ENCODE measurements at places on chromosomes 3 and 15.
A peak's percentile ranks its signal among the peaks of the same experiment; 100 is the strongest.

DNA sequence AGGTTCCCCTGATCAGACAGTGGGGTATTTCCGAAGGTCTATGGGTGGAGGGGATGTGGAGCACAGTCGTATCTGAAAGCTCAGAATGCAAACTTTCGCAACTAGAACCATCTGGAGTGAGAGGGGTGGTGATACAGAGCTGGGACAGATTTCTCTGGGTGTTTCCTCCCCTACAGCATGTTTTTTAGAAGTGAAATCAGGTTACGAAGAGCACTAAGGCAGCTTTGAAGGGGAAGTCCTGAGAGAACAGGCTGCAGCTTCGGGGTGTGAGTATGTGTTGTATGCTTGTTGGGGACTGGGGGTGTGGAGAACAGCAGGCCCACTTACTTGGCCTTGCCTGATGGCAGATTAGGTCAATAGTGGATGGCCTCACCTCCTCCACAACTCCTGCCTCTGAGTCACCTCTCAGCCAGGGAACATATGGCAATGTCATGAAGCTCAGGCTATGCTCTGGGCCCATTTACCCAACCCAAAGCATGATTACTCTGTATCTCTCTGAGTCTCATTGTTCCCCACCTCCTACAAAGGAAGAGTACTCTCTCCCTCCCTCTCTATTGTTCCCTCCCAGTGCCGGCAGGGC, 107.2 kb upstream of the RASGRP1 start:
- peak; percentile 50 for DNase-seq

- no peak for DNase-seq
These were observed 22.6 kb downstream of the FAH start for GRCh38 chr15:80175436-80175835.

GRCh38 chr15:94174399-94174802, 57.0 kb upstream of the MCTP2 start:
- no peak for DNase-seq

DNA sequence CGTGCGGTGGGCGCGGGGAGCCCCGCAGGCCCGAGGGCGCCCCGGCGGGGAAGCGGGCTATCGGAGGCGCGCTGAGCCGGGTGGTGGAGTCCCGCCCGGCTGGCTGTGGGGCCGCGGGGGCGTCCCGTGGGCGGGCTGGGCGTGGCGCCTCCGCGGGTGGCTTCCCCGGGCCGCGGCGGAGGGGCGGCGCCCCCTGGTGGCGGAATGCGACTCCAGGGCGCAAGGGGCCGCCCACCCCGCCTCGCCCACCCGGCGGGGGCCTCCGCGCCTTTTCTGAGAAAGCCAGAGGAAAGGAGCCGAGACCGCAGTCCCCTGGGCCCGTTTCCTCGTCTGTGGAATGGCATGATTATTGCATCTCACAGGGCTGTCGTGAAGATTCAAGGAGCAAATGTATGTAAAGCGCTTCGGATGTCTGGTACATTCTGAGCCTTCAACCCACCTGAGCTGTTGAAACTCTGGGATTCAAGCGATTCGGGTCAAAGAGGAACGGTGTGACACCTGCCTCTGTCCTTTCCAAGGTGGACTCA, 31.9 kb upstream of the RAB6B start:
- DNase-seq = peak; percentile 74

- DNase-seq = no peak
These were observed 49.2 kb downstream of the TM4SF4 start for GRCh38 chr3:149523512-149524299.

DNA sequence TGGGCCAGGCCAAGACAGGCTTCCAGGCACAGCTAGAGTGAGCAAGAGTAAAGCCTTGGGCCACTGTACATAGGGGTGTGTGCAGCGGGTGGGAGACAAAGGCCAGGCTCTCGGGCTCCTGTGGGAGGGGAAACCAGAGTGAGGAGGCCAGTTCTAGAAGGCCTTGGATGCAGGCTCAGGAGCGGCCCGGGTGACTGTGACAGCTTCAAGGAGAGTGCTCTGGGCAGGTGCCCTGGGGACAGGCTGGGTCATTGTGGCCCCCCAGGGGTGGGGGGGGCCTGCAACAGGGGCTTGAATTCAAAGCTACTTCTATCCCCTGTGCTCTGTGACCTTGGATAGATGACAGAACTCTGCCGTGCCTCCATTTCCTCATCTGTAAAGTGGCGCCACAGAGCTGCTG, 109.2 kb downstream of the DNAJB8 start:
- DNase-seq = no peak

- no peak for DNase-seq
These were observed 9.3 kb downstream of the GALNT15 start for GRCh38 chr3:16183601-16184270.

DNA sequence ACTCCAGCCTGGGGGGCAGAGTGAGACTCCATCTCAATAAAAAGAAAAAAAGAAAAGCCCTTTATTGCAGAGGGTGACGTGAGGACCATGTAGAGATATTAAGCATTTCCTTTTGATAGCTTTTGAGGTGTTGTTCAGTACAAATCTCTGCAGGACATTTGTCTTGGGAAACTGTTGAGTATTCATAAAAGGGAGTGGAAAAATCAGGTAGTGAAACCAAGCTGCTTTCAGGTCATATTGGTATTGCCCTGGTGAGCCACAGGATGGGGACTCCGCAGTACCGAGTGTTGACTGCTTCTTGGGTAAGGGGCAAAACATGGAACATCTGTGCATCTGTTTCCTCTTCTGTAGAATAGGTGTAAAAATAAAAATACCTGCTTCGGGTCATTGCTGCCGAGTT, 9.9 kb downstream of the ITPR1 start:
- DNase-seq = no peak

GRCh38 chr3:32105291-32106131, 909 bp upstream of the GPD1L start:
- DNase-seq = no peak

DNA sequence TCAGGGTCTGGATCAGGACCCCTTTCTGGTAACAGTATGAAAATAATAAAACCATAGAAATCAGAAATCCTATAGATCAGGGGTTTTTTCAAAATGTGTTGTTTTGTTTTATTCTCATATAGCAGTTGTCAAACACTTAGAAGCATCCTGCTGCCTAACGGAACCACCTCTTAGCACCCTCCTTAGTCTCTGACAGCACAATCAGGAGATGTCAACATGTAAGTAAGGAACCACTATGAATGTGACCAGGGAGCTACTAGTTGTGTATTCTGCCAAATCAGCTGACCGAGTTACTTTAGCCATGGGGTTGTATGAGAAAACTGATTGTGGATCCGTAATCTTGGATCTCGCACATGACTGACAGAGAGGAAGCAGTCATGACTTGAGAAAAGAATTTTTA, 22.2 kb downstream of the CCDC39 start:
- DNase-seq = no peak

All from activated naive CD4-positive, alpha-beta T cell treated with Interleukin-2 at 50 U/mL for 16 hours (primary cell).